T-helper 9 cell (primary cell): ENCODE measurements at places on chromosomes 11 and 22.

DNA sequence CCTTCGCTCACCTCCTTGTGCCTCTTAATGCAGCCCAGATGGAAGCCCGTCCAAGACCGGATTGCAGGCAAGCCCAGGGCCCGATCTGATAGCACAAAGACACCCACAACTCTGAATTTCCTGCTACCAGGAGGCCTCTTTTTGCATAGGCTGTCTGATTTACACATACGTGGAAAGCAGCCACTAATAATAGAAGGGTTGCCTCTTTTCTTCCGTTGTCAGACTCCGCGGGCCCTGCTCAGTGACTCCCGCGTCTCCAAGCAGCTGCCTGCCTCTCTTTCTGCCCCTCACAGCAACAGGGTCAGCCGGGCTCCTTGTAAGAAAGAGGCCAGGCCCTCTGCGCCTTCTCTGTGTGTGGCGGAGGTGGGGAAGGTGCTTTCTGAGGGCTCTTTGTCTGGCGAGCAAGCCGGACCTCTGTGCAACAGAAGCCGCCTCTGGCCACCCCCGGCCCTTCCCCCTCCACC, 26.7 kb downstream of the FLI1 start:
- DNase-seq, result no peak

DNA sequence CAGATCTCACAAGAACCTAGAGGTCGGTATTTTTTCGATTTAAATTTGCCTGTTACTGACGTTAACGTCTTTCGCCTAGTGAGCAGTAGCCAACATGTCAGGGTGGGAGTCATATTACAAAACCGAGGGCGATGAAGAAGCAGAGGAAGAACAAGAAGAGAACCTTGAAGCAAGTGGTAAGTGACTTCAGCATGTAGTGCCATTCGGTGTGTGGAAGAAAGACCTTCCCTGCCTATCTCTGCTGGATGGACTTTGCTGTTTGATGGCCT, 750 bp downstream of the XRCC6 start:
- no peak for DNase-seq

- no peak for DNase-seq
Observed at GRCh38 chr11:12235553-12235946, 125.2 kb downstream of the MICAL2 start.

DNA sequence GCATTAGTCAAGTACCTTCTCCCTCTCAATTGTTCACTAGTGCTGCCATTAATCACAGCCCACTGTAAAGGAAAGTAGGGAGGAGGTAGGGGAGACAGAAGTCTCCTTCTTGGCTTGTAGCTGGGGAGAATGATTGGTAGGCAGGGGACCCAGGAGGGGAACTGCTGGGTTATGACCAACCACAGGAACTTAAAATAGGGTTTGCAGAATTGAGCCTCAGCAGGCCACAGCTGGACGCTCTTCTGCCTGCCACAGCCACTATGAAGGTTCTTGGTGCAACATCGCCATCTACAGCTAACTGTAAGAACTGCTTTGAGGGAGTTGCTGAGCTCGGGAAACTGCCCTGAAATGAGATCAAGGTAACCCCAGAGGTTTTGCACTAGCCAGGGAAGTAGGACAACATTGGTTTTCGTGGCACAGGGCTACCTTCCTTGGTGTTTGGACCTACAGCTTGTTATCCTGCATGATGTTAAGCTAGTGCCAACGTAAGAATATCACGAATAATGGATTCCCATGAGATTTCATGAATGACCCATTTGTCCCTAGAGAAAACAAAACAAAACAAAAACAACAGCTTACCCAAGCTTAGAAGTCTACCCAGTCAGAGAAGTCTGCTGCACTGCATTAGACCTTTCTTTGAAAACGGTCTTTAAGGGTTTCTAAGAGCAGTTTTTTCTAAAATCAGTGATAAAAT, 787.1 kb upstream of the API5 start:
- DNase-seq, result no peak

GRCh38 chr11:113296447-113297205, 17.8 kb upstream of the TTC12 start:
- DNase-seq, result no peak

DNA sequence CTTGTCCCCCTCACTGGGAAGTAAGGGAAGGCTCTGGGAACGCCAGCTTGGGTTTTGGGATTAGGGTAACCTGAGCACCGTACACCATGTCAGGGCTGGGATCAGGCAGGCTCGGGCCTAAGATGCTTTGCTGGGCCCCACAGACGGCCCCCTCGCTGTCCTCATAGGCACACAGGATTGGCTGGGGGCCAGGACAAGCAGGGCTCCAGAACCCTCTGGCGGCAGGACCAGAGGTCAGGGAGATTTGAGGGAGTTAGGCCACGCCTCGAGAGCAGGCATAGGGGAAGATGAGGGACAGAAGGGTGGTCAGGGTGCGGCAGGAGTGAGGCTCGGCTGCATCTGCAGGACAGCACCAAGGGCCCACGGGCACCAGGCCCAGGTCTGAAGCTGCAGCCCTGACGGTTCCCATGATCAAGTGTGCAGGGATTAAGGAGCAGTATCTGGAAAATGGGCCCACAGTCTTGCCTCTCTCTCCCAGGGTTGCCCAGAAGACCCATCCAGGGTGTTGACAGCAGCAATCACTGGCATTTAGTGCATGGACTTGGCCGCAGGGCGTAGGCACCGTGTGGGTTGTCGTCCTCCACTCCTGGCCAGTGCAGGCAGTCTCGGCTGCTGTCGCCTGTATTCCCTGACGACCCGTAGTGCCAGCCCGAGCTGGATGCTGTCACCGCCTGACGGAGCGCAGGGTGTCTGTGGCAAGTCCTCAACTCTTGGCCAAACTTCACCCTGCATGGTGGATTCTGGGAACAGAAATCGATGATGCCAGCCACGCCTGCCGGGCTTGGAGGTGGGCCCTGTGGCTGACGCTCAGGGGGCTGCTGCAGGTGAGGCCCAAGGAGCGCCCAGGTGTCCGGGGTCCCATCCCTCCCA, 15.7 kb upstream of the GNB1L start:
- no peak for DNase-seq

GRCh38 chr22:50564289-50564688, 1.6 kb upstream of the SYCE3 start:
- no peak for DNase-seq
